ENCODE measurements at places on chromosomes 2 and 18.

- DNase-seq, result no peak
These were observed 29.5 kb downstream of the VAPA start for GRCh38 chr18:9943311-9943710.

GRCh38 chr2:142285480-142285879 lies 154.7 kb upstream of the LRP1B start:
- no peak for DNase-seq

DNA sequence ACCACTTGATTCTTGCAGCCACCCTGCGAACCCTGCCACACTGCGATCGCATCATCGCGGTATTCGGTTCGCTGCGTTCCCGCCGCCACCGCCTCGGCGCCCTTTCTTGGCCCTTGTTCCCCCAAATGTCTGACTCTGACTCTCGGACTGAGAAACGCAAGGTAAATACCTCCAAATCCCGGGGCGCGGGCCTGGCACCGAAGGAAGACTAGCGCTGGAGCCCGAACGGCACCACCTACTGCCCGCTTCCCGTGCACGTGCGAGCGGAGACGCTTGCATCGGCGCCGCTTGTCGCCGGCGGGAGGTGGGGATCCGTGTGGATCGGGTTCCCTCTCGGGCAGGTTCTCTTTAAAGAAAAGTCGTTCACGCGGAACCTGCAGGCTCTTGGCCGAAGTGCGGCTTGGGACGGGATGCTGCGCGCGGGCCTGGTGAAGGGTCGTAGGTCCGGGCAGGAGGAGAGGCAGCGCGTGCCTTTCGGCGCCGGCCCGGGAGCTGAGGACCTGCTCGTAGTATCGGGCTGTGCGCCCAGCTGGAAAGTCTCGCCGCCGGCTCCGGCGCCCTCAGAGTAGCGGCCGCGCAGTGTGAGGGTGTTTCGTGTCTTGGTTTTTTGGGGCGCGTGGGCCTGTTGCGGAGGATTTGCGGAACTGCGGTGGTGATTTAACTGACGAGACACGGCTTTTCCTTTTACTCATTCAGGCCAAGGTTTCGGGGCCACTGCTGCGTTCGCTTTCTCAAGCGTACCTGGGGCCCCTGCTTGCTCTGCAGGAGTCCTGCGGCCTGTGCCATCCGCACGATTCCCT lies 514 bp downstream of the BCL2L11 start:
- DNase-seq, result no peak

DNA sequence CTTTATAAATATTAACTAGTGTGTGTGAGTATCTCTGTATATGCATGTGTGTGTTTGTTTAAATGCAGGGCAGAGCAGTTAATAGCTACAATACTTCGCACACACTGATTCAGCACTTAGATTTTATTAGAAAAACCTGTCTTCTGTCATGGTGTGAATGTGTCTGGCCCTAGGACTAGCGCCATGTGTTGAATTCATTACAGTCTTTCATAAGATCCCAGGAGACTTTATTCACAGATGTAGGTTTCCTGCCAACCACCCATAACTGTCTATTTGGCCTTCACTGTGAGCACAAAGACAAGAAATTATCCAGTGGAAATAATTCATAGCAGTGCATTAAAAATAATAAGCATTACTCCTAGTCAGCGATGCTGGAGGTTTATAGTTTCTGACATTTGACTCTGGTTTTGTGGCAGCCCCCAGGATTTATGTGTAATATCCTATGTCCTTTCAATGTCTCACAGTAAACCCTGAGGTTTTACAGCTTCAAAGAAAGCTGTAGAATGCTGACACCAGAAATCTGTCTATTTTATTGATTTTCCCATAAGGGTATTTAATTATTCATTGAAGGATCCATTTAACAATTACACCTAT lies 93.9 kb downstream of the ZNF804A start:
- peak; percentile 44 for DNase-seq

- DNase-seq, result no peak
These were observed 195.0 kb downstream of the MYCN start for GRCh38 chr2:16135196-16135912.

- DNase-seq, result no peak
These were observed 65.8 kb downstream of the SUMO1 start for GRCh38 chr2:202172439-202173211.

- no peak for DNase-seq
These were observed 430.9 kb upstream of the HNRNPA3 start for GRCh38 chr2:176781570-176782217.

DNA sequence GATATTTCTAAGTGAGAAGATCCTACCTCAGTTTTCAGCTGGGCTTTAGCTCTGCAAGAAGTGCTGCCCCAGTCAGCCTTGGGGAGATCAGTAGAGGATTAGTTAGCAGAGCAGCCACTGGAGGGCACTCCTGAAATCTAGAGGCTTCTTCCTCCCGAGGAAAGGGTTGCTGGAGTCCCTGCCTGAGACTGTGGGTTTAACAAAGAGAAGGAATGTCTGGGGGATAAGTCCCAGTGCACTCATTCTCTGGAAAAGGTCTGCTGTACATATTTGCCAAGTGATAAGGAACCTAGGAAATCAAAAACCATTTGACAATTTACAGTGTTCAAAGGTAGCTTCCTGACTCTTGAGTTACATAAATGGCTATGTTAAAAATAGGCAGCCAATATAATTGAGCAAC lies 207.2 kb downstream of the SLC8A1 start:
- DNase-seq, result no peak

- DNase-seq, result no peak
These were observed 189.6 kb downstream of the ACTR3 start for GRCh38 chr2:114079366-114080004.

DNA sequence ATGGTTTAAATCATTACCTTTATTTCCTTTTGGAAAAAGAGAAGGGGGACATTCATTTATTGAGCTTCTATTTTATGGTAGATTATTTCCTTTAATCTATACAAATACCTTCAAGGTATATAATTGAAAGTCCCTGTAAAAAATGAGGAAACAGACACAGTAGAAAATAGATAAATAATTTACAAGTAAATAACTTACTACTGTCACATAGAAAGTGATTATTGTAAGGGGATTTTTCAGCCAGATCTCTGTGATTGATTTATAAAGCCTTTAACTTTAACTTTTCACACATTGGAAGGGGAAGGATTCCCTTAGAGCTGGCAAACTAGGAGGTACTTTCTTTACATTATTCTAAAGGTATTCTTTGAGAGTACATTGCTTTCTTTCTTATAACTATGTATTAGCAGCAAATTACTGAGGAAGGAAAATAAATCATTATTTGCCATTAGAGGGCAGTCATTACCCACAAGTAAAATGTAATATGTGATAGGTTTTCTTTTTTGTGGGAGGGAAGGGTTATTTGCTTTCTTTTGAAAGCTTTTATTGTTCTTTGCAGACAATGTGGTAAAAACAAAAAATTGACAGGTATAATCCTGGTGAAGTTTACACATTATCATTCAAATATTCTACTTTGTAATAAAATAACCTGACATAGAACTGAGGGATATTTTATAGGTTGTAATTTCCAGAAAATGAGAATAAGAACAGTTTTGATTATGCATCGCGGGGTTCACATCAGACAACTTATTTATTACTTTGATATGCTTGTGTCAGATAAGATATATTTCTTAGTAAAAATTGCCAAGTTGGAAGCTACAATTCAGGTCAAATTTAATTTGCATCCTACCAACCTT lies 24.8 kb upstream of the RPE start:
- no peak for DNase-seq

GRCh38 chr2:60880643-60881046 lies 729 bp upstream of the REL start:
- no peak for DNase-seq

- no peak for DNase-seq
These were observed 225.8 kb downstream of the ALPK2 start for GRCh38 chr18:58402951-58403702.

DNA sequence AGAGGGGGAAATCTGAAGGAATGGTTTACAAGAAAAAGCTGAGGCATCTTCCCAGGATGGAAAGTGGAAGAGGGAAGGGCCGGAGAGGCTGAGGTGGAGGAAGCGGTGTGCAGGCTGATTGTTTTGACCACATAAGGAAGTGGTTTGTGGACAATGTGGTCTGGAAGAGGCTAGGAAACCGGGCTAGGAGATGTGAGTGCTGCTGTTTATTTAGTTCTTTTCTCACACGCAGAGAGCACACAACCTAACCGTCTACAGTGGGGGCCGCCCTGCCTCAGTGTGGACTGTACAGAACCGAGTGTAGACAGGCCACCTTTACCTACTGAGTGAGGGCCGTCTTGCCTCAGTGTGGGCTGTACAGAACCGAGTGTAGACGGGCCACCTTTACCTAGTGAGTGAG lies 251.7 kb upstream of the PXDN start:
- no peak for DNase-seq

- no peak for DNase-seq
These were observed 296.9 kb upstream of the CYRIA start for GRCh38 chr2:16962505-16962904.

DNA sequence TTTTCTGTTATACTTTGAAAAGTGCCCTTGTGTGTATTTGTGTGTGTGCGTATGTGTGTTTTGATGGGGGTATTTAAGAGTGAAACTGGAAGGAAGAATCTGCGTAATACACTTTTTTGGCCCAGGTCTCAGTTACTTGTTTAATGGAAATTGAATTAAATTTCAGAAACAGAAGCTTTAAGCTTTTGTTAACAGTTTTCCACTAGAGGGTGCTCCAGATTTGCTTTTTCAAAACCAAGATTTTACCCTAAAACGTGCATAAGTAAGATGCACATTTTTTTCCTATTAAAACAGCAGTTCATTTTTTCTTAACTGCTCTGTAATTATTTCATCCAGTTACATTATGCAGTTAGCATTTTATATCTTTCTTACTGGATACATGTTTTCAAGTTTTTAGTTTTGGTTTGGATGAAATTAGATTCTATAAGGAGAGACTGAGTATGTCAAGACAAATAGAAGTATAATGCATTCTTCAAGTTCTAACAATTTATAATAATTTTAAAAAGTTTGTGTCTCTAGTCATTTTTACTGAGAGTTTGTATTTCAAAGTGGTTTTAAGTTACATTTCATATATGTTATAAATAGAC lies 97.2 kb downstream of the PIK3C3 start:
- no peak for DNase-seq

DNA sequence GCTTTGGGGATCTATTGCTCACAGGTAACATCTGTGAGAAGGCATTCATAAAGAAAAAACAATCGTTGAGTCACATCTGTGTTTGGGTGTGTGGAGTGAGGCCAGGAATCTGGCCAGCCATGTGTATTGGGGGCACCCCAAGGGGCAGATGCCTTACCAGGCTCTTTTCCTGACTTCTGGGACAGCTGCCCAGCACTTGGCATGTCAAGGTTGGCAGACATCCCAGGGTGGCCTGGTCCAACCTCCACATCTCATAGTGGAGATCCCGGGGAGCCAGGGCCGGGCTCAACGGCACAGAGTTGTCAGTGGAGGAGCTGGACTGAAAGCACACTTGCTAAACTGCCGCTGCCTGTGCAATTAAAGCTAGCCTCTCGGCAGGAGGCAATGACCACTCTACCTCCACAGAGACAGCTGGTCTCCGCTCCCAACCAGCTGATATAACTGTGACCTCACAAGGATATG lies 75.3 kb upstream of the MGAT4A start:
- DNase-seq, result no peak

DNA sequence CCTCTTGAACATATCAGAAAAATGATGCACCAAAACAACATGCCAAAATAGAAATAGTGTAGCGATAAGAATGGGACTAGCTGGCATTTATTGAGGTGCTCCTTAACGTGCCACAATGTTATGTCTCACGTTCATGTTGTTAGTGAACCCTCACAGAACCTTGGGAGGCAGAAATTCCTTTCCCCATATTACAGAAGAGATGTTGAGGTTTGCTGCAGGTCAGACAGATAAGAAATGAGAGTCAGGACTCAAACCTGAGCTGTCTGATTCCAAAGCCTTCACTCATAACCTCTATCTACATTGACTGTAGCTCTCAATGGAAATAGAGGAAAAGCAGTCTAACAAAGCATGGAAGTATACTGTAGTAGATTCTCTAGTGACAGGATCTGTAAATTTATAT lies 163.3 kb upstream of the STK17B start:
- DNase-seq, result no peak

- DNase-seq, result no peak
These were observed 191.5 kb upstream of the PARD3B start for GRCh38 chr2:204353823-204354222.

DNA sequence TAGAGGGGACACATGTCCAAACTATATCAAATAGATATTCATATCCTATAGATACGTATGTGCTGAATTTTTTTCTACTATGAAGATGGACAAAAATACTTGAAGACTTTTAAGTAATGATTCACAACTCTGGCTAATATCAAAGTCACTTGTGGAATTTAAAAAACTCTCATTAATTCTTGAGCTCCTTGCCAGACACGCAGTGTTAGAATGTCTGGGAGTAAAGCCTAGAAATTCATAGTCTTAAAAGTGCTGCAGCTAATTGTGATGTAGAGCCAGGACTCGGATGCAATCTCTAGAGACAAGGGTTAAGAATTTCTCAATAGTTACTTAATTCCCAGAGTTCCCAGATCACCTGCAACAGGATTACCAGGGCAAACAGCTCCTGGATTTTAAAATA lies 107.4 kb downstream of the ARL6IP6 start:
- no peak for DNase-seq

DNA sequence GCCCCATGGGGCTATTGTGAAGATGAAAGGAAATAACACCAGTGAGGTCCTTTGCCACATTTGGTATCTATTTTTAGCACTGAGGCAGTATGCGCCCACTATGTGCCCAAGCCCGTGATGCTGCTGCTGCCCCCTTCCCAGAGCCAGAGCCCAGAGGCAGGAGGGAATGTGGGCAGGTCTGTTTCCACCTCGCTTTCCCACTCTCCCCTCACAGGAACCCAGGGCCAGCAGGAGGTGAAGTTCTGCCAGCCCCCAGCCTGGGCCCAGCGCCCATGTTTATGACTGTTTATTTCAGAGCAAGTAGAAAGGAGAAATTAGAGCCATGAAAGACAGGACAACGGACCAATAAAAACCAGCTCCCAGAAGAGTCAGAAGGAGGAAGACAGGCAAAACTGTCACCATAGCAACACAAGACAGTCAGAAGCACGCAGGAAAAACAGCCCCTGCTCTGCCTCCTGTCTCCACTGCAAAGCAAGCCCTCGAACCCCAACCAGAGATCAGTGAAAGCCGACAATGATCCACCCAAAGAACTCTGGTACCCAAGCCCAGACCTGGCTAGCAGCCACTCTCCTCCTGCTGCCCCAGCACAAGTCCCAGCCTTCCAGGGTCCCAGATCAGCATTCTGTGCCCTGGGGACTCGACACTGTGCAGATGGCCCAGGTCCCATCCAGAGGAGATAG lies 1.4 kb downstream of the CYRIA start:
- no peak for DNase-seq

- no peak for DNase-seq
These were observed 347.1 kb upstream of the FSIP2 start for GRCh38 chr2:185391543-185391942.

- DNase-seq, result no peak
These were observed 339.7 kb upstream of the SLC14A2 start for GRCh38 chr18:45275367-45276113.

GRCh38 chr18:48106976-48107781 lies 176.7 kb upstream of the SMAD2 start:
- DNase-seq, result no peak

Measured in skeletal muscle cell (primary cell).